ENCODE measurements at places on chromosomes 6 and 20.

DNA sequence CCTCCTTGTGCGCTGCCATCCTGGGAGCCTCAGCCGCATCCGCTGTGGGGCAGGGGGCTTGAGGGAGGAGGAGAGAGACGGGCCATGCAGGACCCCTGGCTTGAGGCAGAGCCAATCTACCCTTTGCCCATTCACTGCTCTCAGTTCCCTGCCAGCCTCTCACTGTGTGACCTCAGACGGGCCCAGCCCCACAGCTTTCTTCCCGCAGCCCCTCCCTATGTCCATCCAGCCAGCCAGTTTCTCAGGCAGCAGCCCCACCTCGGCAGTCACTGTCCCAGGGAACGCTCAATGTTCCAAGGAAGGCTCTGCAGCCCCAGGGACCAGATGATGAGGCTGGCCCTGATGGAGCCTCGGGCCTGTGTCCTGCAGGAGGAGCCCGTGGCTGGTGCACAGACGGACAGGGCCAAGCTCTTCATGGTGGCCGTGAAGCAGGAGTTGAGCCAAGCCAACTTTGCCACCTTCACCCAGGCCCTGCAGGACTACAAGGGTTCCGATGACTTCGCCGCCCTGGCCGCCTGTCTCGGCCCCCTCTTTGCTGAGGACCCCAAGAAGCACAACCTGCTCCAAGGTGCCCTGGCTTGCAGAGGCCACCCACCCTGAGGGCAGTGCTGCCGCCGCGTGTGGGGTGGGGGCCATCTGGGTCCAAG, 3.9 kb upstream of the TNFRSF6B start:
- DNase-seq = peak; percentile 62
- H3K4me1 ChIP-seq = peaks cover 78% of the 10 kb centered on the region
- H3K36me3 ChIP-seq = no peaks in the 10 kb centered on the region
- H3K27ac ChIP-seq = peak overlapping the region; percentile 20
- no peak overlapping the region for H3K4me3 ChIP-seq
- no peaks in the 10 kb centered on the region for H3K27me3 ChIP-seq

- H3K4me3 ChIP-seq = no peak overlapping the region
- no peaks in the 10 kb centered on the region for H3K36me3 ChIP-seq
- H3K4me1 ChIP-seq = no peaks in the 10 kb centered on the region
- DNase-seq = no peak
- H3K27ac ChIP-seq = no peak overlapping the region
Observed at GRCh38 chr6:51913265-51913664, 174.1 kb downstream of the PKHD1 start.

DNA sequence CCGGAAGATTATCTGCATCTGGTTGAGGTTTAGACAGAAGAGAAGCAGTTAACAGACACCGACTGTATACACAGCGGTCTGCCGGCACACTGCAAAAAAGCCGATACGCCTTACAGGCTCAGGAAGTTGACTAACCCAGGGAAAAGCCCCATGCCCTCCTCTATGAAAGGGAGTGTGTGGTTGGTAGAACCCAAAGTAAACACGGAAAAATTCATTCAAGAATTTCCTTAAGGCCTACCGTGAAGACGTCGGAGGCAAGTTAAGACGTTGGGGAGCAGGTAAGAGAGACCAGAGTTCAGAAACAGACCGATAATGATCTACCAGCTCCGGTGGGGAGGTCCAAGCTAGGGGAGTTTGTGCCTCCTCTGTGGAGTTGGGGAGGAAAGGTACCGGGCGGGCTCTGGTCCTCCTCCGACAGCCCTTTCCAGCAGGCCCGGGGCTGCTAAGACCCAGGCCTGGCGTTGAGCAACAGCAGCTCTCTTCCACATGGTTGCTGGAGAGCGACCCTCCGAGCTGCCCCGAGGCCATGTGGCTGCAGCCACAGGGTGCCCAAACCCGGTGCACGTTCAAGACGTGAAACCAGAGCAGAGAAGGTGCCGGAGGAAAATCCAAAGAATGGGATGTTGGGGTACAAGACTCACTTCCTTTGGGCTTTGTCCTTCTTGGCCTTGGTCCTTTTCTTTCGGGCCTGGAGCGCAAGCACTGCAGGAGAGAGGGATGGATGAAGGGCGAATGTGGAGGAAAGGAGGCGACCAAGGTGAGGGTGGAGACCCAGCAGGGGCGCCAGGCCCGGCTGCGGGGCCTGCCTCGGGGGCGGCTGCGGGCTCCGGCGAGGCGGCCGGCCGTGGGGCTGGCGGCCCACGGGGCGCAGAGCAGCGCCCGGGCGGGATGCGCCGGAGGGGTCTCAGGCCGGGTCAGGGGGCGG, 809 bp downstream of the SRPK1 start:
- peak overlapping the region; percentile 82 for H3K27ac ChIP-seq
- no peak for DNase-seq

GRCh38 chr6:130313206-130313605, 52.6 kb upstream of the TMEM200A start:
- no peak for DNase-seq
- H3K27me3 ChIP-seq = no peaks in the 10 kb centered on the region
- H3K4me1 ChIP-seq = no peaks in the 10 kb centered on the region
- H3K4me3 ChIP-seq = no peak overlapping the region
- no peaks in the 10 kb centered on the region for H3K36me3 ChIP-seq

- no peaks in the 10 kb centered on the region for H3K36me3 ChIP-seq
- no peaks in the 10 kb centered on the region for H3K27me3 ChIP-seq
- no peaks in the 10 kb centered on the region for H3K4me1 ChIP-seq
- H3K4me3 ChIP-seq = no peak overlapping the region
- no peak overlapping the region for H3K27ac ChIP-seq
Observed at GRCh38 chr20:6501061-6501460, 266.4 kb upstream of the BMP2 start.

- no peaks in the 10 kb centered on the region for H3K36me3 ChIP-seq
- no peak overlapping the region for H3K4me3 ChIP-seq
- DNase-seq = no peak
- H3K27ac ChIP-seq = no peak overlapping the region
- H3K27me3 ChIP-seq = no peaks in the 10 kb centered on the region
Observed at GRCh38 chr6:53718597-53719460, 53.3 kb upstream of the KLHL31 start.

DNA sequence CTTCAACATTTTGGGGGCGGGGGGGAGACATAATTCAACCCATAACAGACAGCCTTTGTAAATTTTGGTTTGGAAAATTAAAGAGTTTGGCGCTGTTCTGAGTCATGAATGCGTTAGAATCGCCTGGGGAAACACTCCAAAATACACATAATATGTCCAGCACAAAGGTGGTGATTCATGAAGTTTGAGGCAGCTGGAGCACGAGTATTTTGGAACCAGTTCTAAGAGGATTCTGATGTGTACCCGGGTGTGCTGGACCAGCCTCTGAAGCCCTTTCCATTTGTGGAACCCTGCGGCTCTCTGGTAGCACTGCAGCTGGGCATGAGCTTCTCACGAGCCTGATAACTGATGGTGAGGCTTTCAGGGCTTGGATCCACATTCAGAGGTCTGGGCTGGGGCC, 4.7 kb downstream of the GMPR start:
- H3K4me1 ChIP-seq = peaks cover 23% of the 10 kb centered on the region
- no peak overlapping the region for H3K27ac ChIP-seq
- no peak for DNase-seq
- no peaks in the 10 kb centered on the region for H3K27me3 ChIP-seq
- H3K36me3 ChIP-seq = no peaks in the 10 kb centered on the region
- H3K4me3 ChIP-seq = no peak overlapping the region

GRCh38 chr6:133551847-133552341, 310.7 kb downstream of the EYA4 start:
- no peak overlapping the region for H3K4me3 ChIP-seq
- no peaks in the 10 kb centered on the region for H3K36me3 ChIP-seq
- H3K27ac ChIP-seq = no peak overlapping the region

GRCh38 chr6:25010902-25011625, 75.3 kb upstream of the RIPOR2 start:
- H3K4me3 ChIP-seq = no peak overlapping the region
- peaks cover 53% of the 10 kb centered on the region for H3K4me1 ChIP-seq
- DNase-seq = no peak
- no peak overlapping the region for H3K27ac ChIP-seq
- H3K27me3 ChIP-seq = no peaks in the 10 kb centered on the region
- H3K36me3 ChIP-seq = no peaks in the 10 kb centered on the region

GRCh38 chr6:147933224-147933623, 409.4 kb upstream of the SASH1 start:
- no peaks in the 10 kb centered on the region for H3K27me3 ChIP-seq
- H3K4me3 ChIP-seq = no peak overlapping the region
- H3K4me1 ChIP-seq = no peaks in the 10 kb centered on the region

GRCh38 chr20:11457488-11457887, 460.2 kb upstream of the BTBD3 start:
- H3K27ac ChIP-seq = no peak overlapping the region
- H3K4me3 ChIP-seq = no peak overlapping the region
- no peaks in the 10 kb centered on the region for H3K36me3 ChIP-seq
- peaks cover 6% of the 10 kb centered on the region for H3K4me1 ChIP-seq
- H3K27me3 ChIP-seq = no peaks in the 10 kb centered on the region
- no peak for DNase-seq

DNA sequence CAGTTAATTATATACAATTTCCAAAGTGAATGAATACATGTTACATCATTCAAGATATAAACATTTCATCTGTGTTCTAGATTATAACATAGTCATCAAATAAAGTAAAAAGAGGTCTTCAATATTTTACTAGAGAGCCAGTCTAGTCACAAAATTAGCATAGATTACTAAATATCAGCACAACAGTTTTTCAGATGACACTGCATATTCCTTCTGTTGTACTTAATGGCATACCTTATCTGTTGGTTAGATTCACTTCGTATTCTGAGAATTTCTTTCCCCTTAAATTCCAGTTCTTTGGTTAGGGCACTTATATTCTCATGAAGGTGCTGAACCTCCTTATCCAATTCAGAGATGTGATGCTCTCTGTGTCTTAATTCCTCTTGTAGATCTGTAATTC, 39.8 kb upstream of the MCM9 start:
- H3K4me3 ChIP-seq = no peak overlapping the region
- no peaks in the 10 kb centered on the region for H3K4me1 ChIP-seq

DNA sequence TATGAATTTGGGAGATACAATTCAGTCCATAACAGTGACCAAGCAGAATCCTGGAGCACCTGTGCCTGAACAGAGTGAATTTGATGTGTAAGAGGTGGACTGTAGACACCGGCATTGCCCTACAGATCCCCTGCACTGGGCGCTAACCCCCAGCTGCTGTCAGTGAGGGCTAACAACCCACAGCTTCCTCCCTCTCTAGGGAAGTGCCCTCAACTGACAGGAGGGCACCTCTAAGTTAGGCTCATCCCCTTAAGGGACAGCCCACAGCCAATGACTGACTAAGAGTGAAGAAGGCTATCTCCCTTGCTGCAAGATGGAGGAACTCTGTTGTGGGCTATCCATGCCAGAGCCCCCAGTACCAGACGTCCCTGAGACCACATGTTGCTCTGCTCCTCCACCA, 15.3 kb upstream of the BPIFB1 start:
- DNase-seq = no peak
- peaks cover 33% of the 10 kb centered on the region for H3K27me3 ChIP-seq
- H3K27ac ChIP-seq = no peak overlapping the region
- no peaks in the 10 kb centered on the region for H3K4me1 ChIP-seq

DNA sequence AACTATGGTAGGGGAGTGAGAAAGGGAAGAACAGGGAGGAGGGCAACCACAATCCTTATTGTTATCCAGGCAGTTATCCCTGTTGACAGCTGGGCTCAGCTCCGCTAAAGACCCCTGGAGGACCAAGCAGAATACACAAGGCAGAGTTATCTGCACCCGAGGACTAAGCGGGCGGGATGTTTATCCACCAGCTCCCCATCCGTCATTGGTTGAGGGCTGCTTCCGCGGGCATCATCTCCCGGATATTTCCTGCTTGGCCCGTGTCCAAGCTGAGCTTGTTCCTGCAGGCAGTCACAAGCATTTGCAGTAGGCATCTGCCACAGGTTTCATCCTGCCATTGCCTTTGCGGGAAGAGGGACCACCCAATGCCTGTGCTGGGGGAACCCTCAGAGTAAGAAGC, 102.1 kb downstream of the DLGAP4 start:
- H3K27ac ChIP-seq = no peak overlapping the region
- no peaks in the 10 kb centered on the region for H3K27me3 ChIP-seq
- DNase-seq = peak; percentile 72

DNA sequence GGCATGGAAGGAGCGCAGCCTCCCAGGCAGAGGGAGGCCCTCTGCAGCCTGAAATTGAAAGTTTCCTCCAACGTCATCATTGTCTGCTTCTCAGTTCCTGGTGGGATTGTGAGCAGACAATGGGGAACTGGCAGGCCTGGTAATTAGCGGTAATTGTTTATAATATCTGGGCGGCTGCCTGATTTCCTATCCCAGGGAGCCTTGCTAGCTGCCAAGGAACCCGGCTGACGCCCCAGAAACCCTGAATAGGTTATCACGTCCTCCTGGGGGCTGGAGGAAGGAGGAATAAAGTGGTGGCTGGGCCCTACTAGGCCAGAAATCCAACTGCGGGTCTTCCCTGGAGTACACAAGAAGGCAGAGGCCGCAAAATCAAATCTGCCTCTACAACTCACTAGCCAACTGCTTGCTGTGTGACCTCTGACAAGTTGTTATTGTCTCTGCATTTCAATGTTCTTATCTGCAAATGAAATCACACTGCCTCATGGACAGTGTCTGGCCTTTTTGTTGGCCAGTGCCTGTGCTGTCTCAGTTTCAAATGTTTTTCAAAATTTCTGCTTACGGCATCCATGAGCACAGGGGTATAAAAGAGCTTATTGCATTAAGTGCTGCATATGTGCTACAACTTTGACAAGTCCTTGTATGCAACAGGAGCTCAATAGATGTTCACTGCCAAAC, 16.9 kb downstream of the KCNK15 start:
- DNase-seq = no peak
- H3K4me1 ChIP-seq = no peaks in the 10 kb centered on the region
- no peak overlapping the region for H3K4me3 ChIP-seq
- no peaks in the 10 kb centered on the region for H3K36me3 ChIP-seq
- no peak overlapping the region for H3K27ac ChIP-seq

GRCh38 chr6:40630051-40630450, 42.9 kb upstream of the LRFN2 start:
- no peak overlapping the region for H3K4me3 ChIP-seq
- H3K36me3 ChIP-seq = no peaks in the 10 kb centered on the region
- no peak overlapping the region for H3K27ac ChIP-seq

DNA sequence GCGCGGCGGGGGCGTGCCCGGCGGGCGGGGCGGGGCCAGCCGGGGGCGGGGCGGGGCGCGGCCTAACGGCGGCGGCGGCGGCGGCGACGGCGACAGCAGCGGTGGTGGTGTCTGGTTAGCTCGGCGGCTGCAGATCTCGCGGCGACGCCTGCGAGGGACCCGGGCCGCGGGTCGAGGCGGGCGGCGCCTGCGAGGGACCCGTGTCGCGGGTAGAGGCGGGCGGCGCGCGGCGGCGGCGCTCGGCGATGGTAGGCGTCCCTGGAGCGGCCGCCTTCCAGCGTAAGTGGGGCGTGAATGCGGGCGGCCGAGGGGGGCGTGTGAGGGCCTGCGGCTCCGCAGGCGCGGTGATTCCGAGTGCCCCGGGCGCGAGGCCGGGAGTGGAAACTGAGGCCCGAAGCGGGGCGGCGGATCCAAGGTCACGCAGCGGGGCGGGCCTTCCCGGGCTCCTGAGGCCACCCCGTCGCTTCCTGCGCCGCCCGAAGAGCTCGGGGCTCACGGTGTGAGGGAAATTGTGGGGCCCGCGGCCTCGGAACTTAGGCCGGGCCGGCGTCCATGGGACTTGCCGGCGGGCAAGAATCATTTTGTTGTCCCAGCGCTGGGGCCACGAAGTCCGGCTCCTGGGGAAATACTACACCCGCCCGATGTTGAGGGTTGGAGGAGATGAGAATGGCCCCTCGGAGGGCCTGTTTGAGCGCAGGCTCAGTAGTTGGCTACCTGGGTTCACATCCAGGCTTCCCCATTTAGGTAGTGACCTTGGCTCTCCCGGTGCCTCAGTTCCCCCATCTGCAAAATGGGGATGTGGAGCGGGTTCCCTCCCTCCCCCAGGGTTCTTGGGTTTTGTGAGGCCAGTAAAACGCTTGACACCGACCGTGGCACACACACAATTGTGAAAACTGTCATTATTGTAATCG, at the start of gene CBFA2T2:
CBFA2T2 (plus strand) TSS at position 74 of the 911 bp plus-strand sequence; CDS start at position 246, 172 bp downstream.
- H3K27ac ChIP-seq = peak within 1 kb of the TSS; percentile 91
- no peaks in the 10 kb centered on the region for H3K27me3 ChIP-seq
- peaks cover 23% of the 10 kb centered on the region for H3K4me1 ChIP-seq
- H3K36me3 ChIP-seq = no peaks in the 10 kb centered on the region
- peak within 1 kb of the TSS; percentile 93 for H3K4me3 ChIP-seq
